ENCODE measurements at places on chromosomes 3 and 15.

DNA sequence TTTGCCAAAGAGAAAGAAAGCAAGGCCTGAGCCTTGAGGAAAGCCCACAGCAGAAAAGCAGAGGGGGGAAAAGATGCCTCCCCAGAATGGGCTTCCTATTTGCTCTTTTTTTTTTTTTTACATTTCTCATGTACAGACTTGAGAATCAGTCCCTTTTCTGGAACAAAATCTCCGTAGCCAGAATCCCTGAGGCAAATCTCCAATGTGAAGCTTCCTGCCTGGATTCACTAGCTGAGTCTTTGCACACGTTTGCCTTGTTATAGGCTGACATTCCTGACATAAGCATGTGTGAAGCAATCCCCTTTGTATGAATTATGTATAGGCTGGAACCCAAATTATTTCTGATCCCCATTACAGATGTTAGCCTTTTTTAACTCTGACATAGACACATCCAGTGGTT is 52.2 kb upstream of the ACTL6A start:
- DNase-seq: no peak

- DNase-seq: no peak
These were observed 63.3 kb downstream of the RPL22L1 start for GRCh38 chr3:170806676-170807075.

GRCh38 chr3:177519588-177519987 is 322.3 kb upstream of the TBL1XR1 start:
- DNase-seq: no peak

DNA sequence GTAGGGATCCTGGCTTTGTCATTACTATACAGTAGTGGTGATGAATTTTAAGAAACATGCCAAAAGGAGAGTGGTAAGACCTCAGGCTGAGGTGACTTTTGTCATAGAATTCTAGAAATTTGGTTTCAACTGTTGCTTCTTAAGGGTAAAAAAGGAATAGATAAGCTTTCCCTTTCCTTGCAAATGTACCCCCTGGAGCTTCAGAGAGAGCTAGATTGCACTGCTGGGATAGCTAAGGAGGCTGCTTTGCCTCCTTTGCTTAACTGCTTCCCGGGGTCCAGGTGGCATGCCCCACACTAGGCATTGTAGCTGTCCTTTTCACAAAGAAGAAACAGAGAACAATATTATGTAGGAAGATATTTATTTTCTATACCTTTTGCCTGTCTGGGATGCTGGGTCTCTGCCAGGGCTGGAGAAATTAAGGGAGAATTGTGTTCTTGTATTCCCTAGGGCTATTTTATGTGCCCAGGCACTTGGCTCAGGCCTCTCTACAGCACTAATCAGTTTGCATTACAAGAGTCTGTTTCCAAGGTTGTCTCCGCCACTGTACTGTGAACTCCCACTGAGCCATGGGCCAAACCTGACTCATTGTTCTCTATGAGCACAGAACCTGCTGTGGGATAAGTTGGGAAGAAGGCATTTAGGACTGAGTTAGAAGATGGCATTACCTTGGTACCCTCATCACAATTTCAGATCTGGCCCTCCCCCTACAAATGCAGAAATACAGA is 460.0 kb downstream of the PDCD6IP start:
- DNase-seq: no peak

DNA sequence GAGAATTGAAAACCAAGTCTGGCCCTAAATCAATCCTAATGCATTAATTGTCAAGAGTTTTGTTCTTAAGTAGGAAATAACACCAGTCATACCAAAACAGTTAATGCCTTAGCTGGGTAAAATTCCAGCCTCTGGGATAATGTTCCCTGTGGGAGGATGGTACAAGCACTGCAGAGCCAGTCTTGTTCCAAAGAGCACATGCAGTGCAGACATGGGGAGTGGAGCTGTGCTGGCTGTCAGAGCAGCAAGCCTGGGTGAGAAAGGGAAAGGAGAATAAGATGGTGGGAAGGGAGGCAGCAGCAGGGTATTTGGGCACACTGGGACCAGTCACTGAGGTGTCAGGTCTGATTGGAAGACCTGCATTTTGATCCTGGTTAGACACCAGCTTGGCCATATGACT is 12.1 kb downstream of the ALAS1 start:
- no peak for DNase-seq

DNA sequence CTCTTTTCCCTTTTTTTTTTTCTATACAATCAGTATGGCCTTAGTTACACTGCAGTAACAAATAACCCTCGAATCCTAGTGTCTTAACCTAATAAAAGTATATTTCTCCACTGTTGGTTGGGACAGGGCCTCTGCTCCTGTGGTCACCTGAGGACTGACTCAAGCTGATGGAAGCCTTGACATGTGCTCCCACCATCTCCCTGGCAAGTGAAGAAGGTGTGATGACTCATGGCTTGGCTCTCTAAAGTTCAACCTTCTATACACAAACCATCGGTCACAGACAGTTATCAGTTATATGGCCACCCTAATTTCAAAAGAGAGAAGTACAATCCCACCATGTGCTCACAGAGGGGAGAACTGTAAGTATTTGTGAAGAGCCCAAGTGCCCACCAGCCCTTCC is 65.8 kb upstream of the CACNA2D3 start:
- DNase-seq: no peak

DNA sequence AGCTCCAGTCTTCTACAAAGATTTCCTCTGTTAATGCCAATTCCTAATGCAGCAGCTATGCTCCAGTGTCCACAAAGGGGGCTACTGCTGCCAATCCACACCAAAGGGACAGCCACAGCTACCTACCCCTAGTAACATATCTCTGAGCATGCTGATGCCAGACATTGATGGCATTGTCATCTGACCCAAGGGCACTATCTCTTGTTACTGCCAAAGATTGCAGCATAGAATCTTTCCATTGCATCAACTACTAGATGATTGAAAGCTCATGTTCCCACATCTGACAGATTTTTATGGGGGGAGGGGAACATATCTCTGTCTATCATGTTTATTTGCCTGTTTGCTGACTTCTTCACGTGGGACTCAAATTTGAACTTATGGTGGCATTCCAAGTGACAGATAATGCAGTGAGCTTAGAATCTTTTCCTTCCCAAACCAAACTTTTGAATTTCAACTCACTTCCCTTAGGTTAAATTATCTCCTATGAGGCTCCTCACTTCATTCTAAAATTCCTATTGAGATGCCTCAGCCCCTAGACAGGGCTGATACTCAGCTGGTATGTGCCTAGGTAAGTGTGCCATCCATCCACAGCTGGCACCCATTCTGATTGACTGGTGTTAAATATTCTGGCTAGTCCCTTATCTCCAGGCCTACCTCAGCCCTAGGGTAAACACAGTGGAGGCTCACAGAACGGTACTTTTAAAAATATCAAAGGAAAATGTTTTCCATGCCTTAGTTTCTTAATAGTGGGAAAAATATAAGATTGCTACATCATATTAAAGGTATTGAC is 100.3 kb downstream of the STRIT1 start:
- no peak for DNase-seq

GRCh38 chr3:157027861-157028745 is 131.8 kb downstream of the CCNL1 start:
- no peak for DNase-seq

GRCh38 chr3:156070028-156070427 is 50.4 kb upstream of the KCNAB1 start:
- DNase-seq: no peak

DNA sequence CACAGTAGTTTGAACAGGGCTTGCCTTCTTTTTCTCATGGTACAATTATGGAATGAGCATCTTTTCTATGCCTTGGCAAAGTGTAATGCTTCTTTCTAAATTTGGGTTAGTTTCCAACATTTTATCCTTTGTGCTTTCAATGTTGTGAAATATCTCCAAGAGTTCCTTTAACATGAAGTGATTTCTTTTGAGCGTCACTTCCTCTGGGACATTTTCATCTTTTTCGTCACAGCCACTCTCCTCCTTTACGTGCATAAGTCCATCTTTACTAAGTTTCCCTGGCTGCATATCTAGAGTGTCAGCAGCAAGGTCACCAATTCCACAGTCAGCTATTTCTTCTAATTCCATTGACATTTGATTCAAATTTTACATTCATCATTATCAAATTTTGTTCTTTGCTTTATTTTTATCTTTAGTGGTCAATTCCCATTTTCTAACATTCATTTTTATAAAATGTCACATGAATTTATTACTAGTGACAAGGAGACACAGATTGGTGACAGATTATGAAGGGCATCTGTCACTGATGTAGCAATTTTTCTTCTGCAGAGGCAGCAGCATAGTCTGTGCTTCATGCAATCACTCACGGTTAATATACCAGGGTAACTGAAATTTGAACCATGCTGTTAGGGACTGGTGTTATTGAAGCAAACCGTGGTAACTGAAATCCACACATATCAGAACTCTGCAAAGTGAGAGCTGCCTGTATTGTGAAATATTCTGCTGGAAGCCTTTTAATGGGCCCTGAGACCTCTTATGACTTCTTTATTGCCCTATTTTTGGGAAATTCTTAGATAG is 126.5 kb upstream of the THBS1 start:
- DNase-seq: no peak

GRCh38 chr3:188962253-188963247 is 209.2 kb upstream of the TPRG1 start:
- no peak for DNase-seq

DNA sequence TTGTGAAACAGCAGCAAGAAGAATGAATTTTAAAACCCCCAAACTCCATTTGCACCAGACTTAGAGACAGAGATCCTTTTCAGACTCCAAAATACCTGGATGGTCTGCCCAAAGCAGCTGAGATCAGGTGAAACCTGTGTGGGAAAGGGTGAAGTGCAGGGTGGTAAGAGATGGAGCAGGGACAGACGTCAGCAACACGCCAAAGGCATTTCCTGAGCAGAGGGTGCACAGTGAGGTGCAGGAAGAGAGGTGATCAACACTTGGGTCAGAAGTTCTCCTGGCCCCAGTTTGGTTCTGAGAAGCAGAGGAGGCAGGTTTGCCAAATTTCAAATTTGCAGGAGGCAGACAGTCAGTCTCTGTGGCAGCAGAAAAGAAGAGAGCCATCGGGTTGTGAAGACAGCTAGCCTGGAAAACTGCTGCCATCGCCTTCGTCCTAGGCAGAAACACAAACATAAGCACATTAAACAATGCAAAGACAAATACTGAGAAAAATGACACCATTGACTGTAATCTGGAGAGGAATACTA is 9.8 kb downstream of the CCR4 start:
- DNase-seq: no peak

GRCh38 chr3:71724584-71725270 is 475 bp downstream of the EIF4E3 start:
- no peak for DNase-seq

GRCh38 chr3:4580346-4581123 is 87.4 kb downstream of the ITPR1 start:
- DNase-seq: no peak

DNA sequence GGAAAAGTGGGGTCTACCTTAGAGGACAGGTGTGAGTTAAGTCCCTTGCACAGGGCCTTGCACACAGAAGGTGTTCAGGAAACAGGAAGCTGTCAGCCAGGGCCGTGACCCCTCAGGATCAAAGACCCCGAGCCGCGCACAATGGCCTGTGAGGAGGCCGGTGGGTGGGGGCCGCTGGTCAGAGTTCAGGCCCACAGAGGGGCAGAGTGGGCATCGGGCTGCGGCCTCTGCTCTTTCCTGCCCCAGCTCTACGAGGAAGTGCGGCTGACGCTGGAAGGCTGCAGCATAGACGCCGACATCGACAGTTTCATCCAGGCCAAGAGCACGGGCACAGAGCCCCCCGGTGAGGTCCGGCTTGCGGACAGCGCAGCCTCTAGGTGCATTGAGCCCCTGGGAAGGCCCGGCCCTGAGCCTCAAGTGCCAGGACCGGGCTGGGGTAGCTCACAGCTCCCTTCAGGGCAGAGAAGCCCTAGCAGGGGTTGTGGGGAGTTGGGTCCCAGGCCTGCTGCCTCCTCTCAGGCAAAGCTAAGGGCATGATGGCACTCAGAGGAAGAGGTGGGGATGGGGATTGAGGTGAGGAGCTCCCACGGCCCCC is 37.2 kb downstream of the PSTPIP1 start:
- no peak for DNase-seq

DNA sequence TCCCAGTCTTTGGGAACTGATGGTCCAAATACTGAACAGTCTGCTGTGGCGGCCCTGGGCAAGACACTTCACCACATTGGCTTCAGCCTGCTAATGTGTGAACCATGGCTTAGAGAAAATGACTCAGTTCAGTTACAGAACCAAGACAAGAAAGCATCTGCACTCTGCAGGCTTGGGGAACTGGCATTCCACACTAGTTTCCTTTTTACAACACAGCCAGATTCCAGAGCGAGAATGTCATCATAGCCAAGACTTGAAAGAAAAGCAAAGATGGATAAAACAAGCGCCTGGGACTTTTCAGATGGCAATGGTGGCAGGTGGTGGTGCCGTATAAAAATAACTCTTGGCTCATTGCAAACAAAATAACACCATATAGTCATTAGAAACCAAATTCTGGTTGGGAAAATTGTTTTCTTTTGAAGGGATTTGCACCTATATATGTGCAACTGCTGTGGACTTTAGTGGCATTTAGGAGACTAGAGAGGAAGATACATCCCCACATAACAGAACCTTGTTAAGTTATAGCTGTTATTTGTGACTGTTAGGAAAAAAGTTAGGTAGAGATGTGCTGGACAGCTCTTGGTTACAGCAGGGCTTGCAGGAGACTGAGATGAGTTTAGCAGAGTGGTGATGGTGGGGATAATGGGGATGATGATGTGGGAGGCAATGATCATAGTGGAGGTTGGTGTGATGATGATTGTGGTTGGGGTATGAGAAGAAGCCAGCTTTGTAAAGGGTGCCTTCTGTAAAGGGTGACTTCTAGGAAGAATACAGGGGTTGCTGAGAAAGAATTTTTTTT is 273.6 kb downstream of the THRB start:
- DNase-seq: no peak

- no peak for DNase-seq
These were observed 183.3 kb downstream of the LPP start for GRCh38 chr3:188337232-188337631.

DNA sequence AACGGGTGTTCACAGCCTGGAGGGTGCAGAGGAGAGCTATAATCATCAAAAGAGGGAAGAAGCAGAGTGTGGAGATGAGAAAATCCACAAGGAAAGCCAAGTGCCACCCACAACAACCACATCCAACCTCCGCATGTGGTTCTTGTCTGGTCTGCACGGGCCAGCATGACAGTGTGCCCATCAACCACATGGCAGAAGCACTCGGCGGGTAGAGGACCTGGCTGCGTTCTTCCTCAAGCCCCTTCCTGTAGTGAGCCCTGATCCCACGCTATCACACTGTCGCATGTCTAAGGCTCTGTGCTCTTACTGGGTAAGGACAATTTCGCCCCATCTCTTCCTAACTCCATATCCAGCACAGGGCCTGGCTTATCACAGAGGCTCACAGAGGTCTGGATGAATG is 41.9 kb downstream of the PTPN23 start:
- DNase-seq: no peak

All from LNCaP clone FGC (cell line).